Stimulated activated CD8-positive, alpha-beta memory T cell treated with anti-CD3 and anti-CD28 coated beads, Interleukin-7, amount 100 ng/mL, for 48 hours (primary cell): ENCODE measurements at places on chromosomes 2 and 18.

DNA sequence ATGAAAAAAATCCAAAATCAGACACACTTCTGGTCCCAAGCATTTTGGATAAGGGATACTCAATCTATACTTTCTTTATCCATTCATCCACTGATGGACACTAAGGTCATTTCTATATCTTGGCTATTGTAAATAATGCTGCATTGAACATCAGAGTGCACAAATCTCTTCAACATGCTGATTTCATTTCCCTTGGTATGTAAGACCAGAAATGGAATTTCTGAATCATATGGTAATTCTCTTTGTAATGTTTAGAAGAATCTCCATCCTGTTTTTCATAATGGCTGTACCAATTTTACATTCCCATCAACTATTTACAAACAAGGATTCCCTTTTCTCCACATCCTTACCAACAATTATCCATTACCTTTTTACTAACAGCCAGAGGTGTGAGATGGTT is 33.7 kb upstream of the MCM6 start:
- DNase-seq, result no peak

DNA sequence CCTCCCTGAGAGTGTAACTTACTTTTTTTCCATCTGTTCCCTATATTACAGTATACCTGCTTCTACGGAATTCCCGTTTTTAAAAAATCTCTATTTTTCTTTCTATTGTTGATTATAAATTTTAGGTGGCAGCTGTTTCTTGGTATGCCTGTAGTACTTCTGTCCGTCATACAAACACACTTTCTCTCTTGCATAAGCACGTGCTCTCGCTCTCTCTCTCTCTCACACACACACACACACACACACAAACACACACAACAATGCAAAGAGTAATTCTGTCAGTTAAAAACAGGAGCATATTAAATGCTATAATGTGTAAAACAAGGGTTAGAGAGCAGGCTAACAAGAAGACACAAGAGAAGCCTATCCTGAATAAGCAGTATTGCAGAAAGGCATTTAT is 140.5 kb downstream of the THADA start:
- no peak for DNase-seq

DNA sequence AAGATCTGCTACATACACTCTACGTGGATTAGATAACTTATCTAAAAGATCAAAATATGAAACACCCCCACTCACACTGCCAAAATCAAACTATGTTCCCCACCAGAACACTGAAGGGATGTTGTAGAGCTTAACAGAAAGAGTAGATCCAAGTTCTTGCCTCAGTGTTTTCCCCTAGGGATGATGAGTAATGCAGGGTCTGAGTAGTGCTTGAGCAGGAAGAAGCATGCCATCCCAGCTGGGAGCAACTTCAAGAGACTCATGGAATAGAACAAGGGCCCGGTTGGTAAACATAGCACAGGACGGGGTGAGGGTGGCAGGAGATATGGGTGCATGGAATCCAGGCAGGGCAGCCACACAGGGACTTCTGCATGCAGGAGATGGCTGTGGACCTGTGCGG is 74.3 kb downstream of the SNTG2 start:
- no peak for DNase-seq

DNA sequence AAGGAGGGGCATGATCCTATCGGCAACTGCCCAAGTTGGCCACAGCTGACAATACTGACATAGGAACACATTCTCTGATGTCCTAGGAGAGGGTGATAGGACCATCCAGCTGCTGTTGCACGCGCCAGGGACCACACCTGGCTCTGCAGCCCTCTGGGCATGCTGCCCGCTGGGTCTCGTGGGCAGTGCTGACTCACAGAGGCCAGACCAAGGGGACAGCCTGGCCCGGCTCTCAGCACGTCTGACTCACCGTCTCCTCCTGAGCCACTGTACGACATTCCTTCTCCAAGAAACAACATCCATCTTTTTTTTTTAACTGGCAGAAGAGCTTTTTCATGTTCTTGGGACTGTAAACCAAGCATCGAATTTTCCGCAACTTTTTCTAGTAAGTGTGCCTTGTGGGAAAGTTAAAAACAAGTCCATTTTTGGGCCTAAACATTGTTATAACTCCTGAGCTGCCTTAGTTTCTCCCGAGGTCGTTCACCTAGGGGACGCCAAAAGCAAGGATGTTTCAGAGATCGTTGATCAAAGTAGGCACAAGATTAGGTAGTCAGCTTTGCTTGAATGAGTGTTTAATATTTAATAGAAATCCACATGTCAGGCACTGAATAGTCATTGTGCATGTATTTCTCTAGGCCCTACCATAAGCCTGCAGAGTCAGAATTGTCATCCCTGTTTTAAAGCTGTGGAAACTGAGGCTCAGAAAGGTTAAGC is 100.3 kb downstream of the TTC32 start:
- no peak for DNase-seq

DNA sequence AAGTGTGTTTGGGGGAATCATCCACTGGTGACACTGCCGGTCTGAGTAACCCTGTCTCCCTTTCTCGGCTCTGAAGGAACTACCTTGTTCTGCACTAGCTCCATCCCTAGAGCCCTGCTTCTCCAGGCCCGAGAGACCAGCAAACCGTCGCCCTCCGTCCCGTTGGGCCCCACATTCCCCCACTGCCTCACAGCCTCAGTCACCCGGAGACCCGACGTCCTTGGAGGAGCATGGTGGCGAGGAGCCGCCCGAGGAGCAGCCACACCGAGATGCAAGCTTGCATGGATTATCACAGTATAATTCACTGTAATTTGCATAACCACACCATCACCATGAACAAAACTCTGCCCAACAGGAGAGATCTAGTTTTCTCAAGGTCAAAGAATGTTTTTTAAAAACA is 126.2 kb downstream of the MTCL1 start:
- DNase-seq, result no peak

- DNase-seq, result no peak
Measured at GRCh38 chr2:241372361-241372992, 16.4 kb downstream of the FARP2 start.

- DNase-seq, result no peak
Measured at GRCh38 chr2:27261926-27262298, 935 bp downstream of the SLC30A3 start.
